Cortex of kidney (tissue), 1 donor: ENCODE measurements at places on chromosomes 12 and 14.

DNA sequence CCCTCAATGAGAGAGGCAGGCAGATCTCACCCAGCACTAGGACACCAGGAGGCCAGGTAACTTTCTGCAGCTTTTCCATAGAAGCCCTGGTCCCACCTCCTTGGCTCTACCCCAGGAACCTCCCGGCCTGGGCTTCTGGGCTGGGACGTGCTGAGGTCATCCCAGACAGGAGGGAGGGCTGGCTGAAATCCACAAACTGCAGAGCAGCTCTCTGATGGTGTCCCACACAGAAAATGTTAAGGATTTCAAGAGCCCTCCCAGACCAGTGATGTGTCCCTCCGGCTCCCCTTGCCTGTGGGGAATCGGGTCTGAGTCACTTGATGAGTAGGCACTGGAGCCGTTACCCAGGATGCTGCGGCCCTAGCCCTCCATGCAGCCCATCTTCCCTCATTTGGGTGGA, 124.1 kb downstream of the ESRRB start:
- no peak for DNase-seq

- no peak for DNase-seq
Observed at GRCh38 chr14:60848066-60848465, 113.5 kb downstream of the MNAT1 start.

- DNase-seq: no peak
Observed at GRCh38 chr12:116339800-116340371, 62.4 kb upstream of the MED13L start.

- DNase-seq: no peak
Observed at GRCh38 chr14:96359959-96360358, 3.2 kb downstream of the ATG2B start.

GRCh38 chr14:42378274-42378673, 771.6 kb downstream of the LRFN5 start:
- DNase-seq: no peak

GRCh38 chr14:83969998-83970397, 1559.9 kb upstream of the FLRT2 start:
- no peak for DNase-seq

GRCh38 chr12:1439201-1439600, 155.2 kb downstream of the FBXL14 start:
- DNase-seq: no peak

DNA sequence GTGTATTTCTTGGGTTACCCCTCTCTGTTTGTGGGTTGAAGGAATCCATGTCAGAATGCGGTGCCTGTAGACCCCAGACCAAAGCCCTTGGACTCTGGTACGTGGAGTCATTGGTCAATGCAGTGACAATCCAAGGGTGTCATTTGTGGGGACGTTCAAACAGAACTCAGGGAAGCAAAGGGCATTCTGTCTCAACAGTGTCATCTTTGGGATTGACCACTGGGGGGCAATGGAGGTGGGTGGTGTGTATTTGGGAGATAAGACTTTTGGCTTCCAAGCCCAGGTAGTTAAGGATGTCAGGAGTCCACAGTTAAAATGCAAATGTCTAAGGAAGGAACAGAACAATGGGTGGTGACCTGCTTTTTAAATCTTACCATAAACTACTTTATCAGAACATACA, 54.6 kb upstream of the CCDC175 start:
- DNase-seq: no peak

- no peak for DNase-seq
Observed at GRCh38 chr12:104280717-104281458, 22.7 kb upstream of the EID3 start.

DNA sequence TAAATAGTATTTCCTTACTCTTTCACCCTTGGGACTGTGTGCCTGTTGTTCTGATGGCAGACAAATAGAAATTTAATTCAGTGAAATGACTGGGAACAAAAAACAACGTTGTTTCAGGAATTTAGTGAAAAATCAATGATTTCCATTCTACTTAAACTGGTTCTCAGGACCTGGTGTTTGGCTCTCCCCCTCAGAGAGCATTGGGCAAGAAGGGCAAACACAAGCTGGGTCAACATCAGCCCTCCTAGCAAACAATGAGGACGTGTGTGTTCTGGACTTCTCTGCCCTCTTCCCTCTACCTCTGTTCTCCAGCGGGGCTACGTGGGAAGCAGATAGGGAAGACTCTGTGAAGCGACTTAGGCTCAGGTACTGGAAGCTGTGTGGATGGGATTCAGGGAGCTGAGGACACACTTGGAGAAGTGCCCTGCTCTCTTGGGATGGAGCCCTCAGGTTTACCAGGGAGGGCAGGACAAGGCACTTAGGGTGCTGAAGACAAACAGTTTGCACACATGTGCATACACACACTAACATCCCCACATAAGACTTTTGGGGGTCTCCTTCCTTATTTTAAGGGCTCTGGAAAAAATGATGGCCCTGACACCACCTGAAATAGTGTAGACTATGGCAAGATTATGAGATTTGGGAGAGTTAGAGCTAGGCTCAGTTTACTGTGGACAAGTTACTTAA, 7.6 kb upstream of the SERPINA1 start:
- DNase-seq: no peak

DNA sequence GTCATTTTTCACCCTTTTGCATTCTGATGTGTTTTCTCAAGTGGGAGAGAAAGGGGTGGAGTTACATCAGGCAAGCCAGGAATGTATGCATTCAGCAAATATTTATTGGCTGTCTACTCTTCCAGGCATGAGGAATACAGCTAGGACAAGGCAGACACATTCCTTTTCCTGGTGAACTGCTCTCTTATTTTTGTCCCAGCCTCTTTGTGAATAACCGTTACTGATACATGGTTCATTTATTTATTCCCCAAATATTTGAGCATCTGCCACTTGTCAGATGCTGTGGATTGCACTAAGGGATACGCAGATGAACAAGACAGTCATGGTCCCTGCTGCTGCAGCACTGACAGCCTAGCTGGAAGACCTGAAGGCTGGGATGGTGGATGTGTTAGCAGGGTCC, 6.1 kb downstream of the PELI2 start:
- no peak for DNase-seq

DNA sequence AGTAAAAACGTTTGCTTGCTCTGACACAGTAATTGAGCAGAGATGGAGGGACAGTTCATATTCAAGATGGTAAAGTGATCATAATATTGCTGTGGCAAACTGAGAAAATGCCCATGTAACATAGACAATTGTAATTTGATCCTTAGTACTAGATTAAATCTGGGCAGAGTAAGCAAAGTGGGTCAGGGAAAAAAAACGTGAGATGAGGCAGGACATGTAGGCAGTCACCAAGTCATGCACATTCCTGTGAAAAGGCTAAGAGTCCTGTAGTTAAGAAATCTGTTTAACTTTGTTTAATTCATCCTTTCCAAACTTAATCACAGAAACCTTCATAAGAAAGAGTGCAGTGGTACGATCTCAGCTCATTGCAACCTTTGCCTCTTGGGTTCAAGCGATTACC, 16.1 kb downstream of the BTBD7 start:
- no peak for DNase-seq

- DNase-seq: no peak
Observed at GRCh38 chr12:55548756-55549155, 646 bp upstream of the OR6C4 start.

- DNase-seq: no peak
Observed at GRCh38 chr12:55706568-55707218, 1.0 kb downstream of the ITGA7 start.

DNA sequence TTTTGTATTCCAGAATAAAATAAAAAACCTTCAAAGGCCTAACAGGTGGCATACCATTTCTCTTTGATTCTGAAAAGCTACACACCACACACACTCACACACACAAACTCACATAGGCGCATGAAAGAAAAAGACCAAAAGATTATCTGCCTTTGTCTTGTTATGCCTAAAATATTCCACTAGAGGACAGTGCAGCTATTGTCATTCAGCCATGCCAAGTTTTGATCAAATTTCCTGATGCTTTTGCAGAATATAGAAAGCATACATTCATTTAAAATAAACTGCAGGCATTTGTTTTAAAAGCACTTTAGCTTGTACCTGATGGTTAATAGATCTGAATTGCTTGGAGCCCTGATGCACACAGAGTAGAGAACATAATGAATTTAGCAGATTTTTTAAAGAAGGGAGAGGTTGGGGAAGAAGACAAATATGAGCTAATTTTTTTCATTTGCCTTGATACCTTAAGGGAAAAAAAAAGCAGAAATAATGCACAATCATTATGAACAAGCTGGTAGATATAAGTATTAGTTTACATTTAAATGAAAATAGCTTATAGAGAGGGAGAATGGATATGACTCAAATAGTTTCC, 1766.9 kb upstream of the SEL1L start:
- DNase-seq: no peak

DNA sequence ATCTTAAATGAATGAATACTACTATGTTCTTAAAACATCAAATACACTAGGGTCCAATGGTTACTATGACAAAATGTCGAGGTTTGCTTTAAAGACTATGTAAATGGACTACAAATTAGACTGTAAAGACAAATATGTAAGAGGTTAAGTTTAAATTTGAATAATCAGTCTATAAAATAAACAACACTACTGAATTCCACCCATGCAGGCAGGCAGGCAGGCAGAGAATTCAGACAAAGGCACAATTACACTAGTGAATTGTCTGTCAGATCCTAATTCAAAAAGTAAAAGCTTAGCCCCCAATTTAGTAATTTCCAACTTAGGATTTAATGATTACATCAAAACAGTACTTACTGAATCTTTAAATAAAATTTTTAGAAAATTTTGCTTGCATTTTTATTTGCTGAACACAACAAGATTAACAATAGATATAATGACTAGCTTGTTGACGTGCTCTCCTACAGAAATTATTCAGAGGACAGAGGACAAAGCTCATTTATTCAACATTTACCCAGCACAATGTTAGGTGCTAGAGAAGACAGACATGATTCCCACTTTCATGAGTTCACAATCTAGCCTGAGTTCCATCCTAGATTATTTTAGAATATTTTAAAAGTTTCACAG, 97.4 kb downstream of the CDK17 start:
- no peak for DNase-seq

- DNase-seq: no peak
Observed at GRCh38 chr12:3747543-3747942, 5.4 kb downstream of the CRACR2A start.
